Anterior cingulate cortex (tissue), 58 donors: ENCODE measurements at places on chromosomes 6 and 20.

GRCh38 chr6:139392794-139393193 lies 18.3 kb upstream of the CITED2 start:
- DNase-seq, result no peak

- no peak for DNase-seq
Measured at GRCh38 chr20:47568019-47568418, 66.3 kb downstream of the NCOA3 start.

GRCh38 chr6:40171343-40171742 lies 237.1 kb upstream of the MOCS1 start:
- DNase-seq, result no peak

DNA sequence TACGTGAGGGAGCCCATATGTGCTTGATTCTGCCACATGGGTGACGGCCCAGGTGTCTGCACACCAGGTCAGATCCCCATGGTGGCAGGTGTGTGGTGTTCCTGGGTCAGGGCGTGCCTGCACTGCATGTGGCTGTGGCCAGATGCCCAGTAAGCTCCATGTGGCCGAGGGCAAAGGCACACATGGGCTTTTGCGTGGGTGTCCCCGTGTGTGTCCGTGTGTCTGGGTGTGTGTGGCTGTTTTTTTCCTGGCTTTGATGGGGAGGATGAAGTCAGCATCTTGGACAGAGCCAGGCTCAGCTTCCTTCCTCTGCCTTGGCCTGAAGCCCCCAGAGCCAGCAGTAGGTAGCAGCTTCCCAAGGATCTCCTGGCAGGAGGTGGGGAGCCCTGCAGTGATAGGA lies 1.5 kb upstream of the TNXB start:
- no peak for DNase-seq

DNA sequence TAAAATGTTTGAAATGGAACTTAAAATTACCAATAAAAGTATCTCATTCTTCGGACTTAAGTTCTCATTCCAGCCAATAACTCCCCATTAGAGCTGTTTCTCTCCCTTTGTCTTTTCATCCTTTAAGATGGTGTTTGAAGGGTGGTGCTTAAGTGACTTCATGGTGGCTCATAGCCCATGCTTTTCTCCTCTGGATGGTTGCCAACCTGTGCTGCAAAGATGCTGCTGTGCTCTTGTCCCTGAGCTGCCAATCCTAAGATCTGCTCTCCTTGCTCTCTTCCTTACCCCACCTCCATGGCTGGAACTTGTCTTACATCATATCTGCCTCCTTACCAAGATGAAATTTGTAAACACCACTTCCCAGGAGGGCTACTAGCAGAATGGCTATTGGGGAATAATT lies 31.6 kb upstream of the PNRC1 start:
- no peak for DNase-seq

- DNase-seq, result no peak
Measured at GRCh38 chr6:43824703-43825064, 54.7 kb downstream of the VEGFA start.

DNA sequence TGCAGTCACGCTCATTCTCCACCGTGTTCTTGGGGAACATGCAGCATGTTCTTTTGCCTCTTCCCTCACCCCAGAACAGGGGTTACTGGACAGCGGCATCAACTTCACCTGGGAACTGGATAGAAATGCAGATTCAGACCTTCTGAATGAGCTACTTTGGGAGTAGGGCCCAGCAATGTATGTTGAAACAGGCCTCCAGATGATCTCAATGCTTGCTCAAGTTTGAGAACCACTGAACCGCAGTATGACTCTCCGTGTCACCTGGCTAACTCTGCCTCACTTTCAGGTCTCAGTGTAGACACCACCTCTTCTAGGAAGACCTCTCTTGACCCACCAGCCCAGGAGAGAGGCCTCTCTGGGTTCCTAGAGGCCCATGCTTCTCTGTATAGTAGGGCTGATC lies 4.9 kb downstream of the TRIB3 start:
- no peak for DNase-seq

DNA sequence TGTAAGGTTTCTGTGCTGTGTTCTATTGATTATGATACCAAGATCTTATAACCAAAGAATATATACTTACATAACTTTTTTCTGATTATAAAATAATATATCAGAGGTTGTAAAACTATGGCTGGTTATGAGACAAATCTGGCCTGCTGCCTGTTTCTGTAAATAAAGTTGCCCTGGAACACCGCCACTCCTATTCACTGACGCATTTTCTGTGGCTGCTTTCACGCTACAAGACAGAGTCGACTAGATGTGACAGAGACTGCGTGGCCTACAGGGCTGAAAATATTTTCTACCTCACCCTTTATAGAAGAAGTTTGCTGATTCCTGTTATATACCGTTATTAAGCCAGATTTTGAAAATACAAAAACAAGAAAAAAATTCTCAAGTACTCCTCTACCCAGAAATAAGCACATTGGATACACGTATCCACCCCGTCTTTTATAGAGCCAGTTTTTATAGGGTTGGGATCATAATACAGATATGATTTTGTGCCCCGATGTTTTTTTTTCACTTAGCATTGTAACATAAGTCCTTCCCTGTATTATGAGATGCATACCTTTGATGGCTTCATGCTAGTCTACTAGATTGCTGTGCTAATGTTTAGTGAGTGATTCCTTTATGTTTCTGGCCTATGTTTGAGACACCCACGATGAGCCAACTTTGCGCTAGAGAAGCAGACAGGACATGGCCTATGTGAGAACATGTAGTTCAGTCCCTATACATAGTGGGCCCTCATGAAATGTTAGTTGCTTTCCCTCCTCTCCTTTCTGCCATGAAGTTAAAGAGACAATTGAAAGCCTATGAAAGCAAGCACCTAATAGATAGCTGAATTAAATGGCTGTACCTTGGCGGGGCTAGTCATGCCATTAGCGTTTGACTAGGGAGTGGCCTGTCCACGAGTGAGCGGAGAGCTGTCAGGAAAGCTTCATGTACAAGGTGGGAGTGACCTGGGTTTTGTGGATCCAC lies 98.1 kb upstream of the KCNK16 start:
- peak; percentile 13 for DNase-seq

GRCh38 chr6:107539849-107540464 lies 50.0 kb downstream of the SOBP start:
- DNase-seq, result no peak

DNA sequence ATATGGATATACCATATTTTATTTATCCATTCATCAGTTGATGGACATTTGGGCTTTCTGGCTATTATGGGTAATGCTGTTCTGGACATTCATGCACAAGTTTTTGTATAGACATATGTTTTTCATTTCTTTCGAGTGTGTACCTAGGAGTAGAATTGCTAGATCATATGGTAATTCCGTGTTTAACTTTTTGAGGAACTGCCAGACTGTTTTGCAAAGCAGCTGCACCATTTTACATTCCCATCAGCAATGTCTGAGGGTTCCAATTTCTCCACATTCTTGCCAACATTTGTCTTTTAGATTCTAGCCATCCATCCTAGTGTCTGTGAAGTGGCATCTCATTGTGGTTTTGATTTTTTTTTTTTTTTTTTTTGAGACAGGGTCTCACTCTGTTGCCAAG lies 20.8 kb downstream of the SRC start:
- DNase-seq, result no peak

DNA sequence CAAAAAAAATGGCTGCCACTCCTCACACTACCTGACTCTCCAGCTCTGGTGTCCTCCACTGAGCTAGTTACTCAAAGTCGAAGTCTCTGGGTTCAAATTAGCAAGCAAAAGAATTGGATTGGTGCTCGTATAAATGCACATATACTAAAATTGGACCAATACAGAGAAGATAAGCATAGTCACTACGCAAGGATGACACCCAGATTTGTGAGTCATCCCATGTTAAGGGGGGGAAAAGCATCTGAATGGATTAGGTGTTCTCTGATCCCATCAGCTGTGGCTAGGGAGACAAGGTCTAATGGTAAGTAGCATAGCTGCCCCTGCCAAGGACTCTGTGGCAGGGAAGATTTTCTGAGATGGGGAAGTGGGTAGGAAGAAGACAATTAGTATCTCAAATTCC lies 18.3 kb upstream of the AMD1 start:
- DNase-seq, result no peak

DNA sequence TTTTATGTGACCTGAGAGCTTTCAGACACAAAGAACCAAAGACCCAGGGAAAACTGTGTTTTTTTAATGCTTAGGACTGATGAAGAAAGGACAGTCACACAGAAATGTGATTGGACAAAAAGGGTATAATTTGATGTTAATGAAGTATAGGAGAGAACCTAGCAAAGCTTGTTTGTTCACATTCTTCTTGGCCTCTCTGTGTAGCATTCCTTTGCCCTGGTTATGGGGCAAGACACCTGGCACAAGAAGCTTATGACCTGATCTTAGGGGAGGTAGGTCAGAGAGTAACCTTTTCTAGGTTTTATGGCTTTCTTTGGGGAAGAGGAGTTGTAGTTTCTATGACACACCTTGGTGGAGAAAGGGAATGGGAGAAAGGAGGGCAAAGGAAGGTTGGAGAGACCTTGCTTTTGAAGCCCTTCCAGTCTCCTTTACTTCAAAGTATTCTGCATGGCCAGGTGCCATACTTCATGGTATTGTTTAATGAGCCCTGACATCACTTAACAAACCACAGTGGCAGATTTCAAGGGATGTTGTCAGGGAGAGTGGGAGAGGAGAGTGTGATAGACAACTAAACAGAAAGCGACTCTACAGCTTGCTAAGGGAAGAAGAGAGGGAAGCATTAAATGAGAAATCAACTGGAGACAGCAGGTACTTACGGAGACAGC lies 701.8 kb upstream of the FLRT3 start:
- DNase-seq, result no peak

DNA sequence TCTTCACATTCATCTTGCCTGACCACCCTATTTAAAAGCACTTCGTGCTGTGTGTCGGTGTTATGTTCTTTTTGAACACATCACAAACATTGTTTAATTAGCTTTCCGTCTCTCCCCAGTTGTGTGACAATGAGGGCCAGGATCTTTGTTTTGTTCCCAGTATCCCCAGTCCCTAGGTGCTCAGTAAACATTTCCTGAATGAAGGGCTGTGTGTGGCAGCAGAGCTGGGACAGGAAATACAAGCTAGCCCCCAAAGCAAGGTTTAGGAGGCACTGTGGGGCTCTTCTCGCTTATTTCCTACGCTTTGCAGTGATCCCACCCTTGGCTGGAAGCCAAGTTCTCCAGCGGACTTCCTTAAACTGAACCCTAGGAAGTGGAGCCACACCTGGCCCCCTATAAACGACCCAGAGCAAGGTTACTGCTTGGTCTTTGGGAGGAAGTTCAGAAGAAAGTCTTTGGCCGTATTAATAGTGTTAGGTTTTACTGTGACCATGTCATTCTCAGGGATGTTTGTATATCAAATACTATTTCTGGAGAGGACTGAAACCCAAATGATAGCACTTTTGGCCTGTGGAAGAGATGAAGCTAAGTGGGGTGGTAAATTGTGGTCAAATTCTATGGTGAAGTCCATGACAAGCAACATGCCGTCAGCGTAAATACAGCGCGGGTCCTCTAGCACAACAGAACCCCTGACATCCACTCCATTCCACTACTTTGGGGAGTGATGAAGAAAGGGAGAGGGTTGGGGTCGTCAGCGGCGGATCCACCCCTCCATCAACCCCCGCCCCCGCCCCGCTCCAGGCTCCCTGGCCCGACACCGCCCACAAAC lies 570 bp upstream of the FANCE start:
- no peak for DNase-seq

GRCh38 chr6:152161501-152161900 lies 354.0 kb downstream of the ESR1 start:
- no peak for DNase-seq

DNA sequence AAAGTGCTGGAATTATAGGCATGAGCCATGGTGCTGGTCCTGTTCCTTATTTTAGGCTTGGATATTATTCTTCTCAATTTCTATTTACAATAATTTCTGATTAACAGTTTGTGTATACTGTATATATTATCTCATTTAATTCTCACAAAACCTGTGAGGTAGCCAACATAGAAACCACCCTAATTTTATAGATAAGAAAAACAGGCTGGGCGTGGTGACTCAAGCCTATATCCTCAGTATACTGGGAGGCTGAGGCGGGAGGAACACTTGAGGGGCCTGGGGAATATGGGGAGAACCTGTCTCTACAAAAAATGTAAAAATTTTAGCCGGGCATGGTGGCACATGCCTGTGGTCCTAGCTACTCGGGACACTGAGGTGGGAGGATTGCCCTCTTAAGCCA lies 3.8 kb upstream of the AFG1L start:
- no peak for DNase-seq

GRCh38 chr6:11731423-11731822 lies 47.2 kb downstream of the ADTRP start:
- DNase-seq, result no peak

- DNase-seq, result no peak
Measured at GRCh38 chr6:130944486-130944885, 117.3 kb downstream of the SMLR1 start.

DNA sequence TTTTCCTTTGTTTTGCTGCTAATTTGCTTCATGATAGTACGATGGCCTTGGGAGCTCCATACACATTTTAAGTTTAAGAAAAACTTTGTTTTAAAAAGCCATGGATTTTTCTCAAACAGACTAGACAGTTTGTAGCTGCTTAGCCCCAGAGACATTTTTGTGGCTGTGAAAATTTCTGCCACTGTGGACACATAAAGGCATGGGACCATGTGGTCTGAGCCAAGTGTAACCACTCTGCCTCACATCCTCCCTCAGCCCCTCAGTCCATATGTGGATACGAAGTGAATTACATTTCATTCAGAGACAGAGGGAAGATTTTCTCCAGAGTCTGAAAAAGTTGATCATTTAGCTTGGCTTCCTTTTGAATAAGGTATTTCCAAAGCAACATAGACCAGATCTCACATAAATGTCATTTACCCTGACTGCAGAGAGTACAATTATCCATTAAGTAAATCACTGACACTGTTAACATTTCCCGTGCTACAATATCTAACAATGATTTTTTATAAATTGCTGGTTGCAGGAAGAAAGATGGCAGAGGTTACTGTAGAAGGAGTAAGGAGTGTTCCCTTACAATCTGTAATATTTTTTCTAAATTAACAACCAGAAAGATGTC lies 87.4 kb downstream of the GJA1 start:
- no peak for DNase-seq

GRCh38 chr6:142300758-142301650 lies 803 bp upstream of the ADGRG6 start:
- DNase-seq, result no peak

GRCh38 chr20:60727425-60727824 lies 524.6 kb upstream of the CDH4 start:
- no peak for DNase-seq

GRCh38 chr20:6333110-6333509 lies 210.3 kb upstream of the FERMT1 start:
- DNase-seq, result no peak

DNA sequence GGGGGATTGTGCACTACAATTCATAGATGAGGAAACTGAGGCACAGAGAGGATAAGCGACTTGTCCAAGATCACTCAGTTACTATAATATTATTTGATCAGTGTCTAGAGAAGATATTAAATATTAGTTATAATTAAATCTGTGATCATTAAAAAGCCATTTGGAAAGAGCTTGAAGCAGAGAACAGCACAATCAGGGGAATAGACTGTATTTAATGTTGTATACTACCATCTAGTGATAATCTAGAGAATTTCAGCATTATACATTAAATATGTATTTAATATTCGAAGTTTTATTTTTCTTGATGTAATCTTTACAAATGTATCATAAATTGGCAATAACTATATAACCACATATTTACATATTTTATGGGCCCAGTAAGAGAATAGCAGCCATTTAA lies 20.1 kb upstream of the MTCL3 start:
- no peak for DNase-seq
